ENCODE measurements at places on chromosomes 1 and 21.
A peak's percentile ranks its signal among the peaks of the same experiment; 100 is the strongest.

- no peak for DNase-seq
Observed at GRCh38 chr1:14686701-14687100, 88.2 kb downstream of the KAZN start.

DNA sequence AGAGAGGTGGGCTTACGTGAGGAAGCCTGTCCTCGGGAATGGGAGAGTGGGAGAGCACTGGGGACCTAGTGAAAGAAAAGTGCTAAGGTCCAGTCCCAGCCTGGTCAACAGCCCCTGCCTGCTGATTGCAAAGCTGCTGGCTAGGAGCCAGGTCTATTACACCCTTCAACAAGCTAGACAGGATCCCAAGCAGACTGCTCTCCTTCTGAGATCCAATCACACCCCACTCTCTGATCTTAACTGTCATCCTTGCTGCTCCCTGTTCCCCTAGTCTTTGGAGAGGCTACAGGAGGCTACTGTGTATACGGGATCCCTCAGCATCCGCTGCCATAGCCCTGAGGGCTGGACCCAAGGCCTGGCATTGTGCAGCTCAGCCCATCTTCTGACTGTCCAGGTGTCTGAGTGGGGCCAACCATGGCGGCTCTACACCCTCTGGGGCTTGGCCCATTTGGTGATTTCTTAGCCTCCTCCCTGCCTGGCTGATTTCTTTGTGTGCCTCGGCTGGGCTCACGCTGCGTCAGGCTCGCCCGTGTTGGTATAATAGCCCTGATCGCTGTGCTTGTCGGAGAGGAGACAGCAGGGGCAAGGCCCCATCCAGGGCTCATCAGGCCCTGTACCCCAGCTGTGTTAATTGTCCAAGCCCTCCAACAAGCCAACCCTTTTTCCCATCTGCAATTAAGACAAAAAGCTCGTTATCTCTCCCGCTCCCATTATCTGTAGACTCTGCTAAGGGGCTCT lies 43.9 kb downstream of the NAV1 start:
- DNase-seq, result peak; percentile 98

DNA sequence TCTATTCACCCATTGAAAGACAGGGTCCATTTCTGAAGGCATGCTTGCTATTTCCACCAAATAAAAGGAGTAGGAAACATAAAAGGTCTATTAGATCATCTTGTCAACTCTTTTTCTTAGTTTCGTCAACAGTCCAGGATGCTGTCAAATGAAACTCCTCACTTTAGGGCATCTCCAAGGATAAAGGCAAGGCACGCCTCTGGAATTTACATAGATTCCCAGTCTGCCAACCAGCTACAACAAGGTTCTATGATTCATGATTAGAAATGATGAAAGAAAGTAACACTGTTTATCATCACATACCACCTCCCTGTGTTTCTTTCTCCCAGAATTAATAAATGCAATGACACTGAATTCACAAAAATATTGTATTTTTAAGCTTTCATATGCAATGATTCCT lies 636.3 kb downstream of the LTN1 start:
- DNase-seq, result no peak

GRCh38 chr21:37001441-37001840 lies 5.1 kb upstream of the RIPPLY3 start:
- DNase-seq, result no peak

GRCh38 chr1:145982010-145982723 lies 14.2 kb downstream of the TXNIP start:
- no peak for DNase-seq

Data from NCI-H69 (cell line).